Glutamatergic neuron (in vitro differentiated cells): ENCODE measurements at places on chromosomes 2 and 18.
A peak's percentile ranks its signal among the peaks of the same experiment; 100 is the strongest.

- no peak overlapping the region for H3K27ac ChIP-seq
- no peaks in the 10 kb centered on the region for H3K4me1 ChIP-seq
- DNase-seq, result no peak
- H3K4me3 ChIP-seq, result no peak overlapping the region
- H3K27me3 ChIP-seq, result no peaks in the 10 kb centered on the region
- H3K36me3 ChIP-seq, result no peaks in the 10 kb centered on the region
Observed at GRCh38 chr18:1133541-1133940, 228.9 kb downstream of the ADCYAP1 start.

GRCh38 chr2:583666-584065 lies 93.5 kb downstream of the TMEM18 start:
- no peaks in the 10 kb centered on the region for H3K36me3 ChIP-seq
- no peak for DNase-seq
- H3K27ac ChIP-seq, result no peak overlapping the region
- no peak overlapping the region for H3K4me3 ChIP-seq
- no peaks in the 10 kb centered on the region for H3K27me3 ChIP-seq

DNA sequence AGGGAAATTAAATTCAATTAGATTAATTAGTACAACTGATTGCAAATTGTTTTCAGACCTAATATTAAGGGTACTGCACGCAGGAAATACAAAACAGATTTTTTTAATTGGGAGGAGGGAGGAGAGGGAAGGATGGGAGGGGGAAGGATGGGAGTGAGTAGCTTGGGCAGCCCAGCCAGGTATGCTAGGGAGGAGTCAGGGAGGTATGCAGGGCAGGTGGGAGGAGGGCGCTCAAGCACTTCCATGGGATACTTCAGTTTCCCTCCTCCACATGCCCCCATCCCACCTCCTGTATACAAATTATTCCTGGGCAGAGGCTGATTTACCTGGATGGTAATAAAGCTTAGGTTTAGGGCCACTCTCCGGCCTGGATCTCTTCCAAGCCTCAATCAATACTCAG lies 76.6 kb upstream of the CAPN13 start:
- H3K4me3 ChIP-seq, result no peak overlapping the region
- H3K4me1 ChIP-seq, result no peaks in the 10 kb centered on the region
- H3K36me3 ChIP-seq, result no peaks in the 10 kb centered on the region
- peaks cover 2% of the 10 kb centered on the region for H3K27me3 ChIP-seq
- H3K27ac ChIP-seq, result no peak overlapping the region

DNA sequence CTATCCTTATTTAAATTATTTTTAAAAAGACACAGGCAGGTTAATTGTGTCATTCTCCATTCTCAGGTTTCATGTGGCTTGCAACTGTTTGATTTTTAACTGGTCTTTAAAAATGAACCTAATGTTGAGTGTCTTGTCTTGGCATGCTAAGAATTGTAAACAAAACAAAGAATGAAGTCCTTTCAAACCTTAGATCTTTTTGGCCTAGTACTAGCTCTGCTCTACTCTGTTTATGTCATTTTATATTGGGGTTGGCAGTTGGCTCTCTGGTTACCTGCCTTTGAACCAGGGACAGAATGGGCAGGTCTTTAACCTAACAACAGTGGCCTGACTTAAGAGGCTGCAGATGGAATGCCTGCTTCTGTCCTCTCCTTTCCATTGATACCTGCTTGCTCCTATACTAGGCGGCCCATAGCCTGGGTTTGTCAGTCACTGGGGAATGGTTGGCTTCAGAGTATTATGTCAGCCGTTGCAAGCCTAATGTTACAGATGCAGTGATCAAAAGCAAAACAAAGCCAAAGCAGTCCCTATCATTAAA lies 85.5 kb downstream of the MTA3 start:
- no peaks in the 10 kb centered on the region for H3K4me1 ChIP-seq
- no peak overlapping the region for H3K27ac ChIP-seq
- no peak overlapping the region for H3K4me3 ChIP-seq
- no peaks in the 10 kb centered on the region for H3K36me3 ChIP-seq
- DNase-seq, result no peak

DNA sequence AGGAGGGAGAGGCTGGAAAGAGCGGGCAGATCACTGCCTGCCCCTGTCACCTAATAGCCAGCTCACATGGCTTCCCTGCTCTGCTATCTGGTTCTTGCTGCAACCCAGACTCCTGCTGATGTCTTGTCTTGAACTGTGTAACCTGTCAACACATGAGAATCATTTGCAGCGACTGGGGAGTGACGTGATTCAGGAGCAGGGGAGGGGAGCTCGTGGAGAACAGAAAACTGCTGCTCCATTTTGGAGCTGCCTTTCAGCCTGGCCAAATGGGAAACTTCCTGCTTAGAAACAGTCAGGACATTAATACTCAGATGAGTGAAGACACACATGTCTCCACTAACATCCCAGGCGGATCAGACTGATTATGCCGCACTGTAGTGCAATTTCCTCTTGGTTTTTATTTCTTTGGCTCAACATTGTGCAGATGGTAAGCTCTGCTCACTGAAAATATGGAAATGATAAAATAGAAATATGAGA lies 38.1 kb downstream of the RPL37A start:
- H3K4me1 ChIP-seq, result peaks cover 20% of the 10 kb centered on the region
- H3K36me3 ChIP-seq, result peaks cover 7% of the 10 kb centered on the region
- H3K27me3 ChIP-seq, result peaks cover 5% of the 10 kb centered on the region
- no peak for DNase-seq

GRCh38 chr18:12361770-12362378 lies 15.2 kb downstream of the AFG3L2 start:
- H3K36me3 ChIP-seq, result no peaks in the 10 kb centered on the region
- peaks cover 4% of the 10 kb centered on the region for H3K4me1 ChIP-seq
- H3K27me3 ChIP-seq, result peaks cover 2% of the 10 kb centered on the region
- no peak overlapping the region for H3K4me3 ChIP-seq

DNA sequence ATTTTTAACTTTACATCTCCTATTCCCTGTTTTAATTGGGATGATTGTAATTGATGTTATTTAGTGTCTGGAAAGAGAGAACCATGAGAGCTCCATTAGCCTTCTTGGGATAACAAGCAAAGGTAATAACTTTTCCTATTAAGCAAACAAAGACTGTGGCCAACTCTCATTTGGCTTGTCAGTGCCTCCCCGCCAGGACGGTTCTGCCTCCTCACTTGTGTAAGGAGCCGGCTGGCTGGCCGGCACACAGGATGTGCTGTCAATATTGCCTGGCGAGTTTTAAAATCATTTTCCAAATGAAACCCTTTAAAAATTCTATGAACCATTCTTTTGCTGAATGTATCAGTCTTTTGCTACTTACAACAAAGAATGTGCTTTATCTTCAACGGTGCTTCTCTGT lies 898.3 kb downstream of the CPS1 start:
- no peaks in the 10 kb centered on the region for H3K27me3 ChIP-seq
- no peak for DNase-seq
- no peak overlapping the region for H3K4me3 ChIP-seq
- no peak overlapping the region for H3K27ac ChIP-seq

- no peaks in the 10 kb centered on the region for H3K36me3 ChIP-seq
- no peak overlapping the region for H3K27ac ChIP-seq
- DNase-seq, result no peak
- H3K4me3 ChIP-seq, result no peak overlapping the region
- H3K27me3 ChIP-seq, result peaks cover 12% of the 10 kb centered on the region
Observed at GRCh38 chr2:239726631-239727181, 298.4 kb downstream of the NDUFA10 start.

DNA sequence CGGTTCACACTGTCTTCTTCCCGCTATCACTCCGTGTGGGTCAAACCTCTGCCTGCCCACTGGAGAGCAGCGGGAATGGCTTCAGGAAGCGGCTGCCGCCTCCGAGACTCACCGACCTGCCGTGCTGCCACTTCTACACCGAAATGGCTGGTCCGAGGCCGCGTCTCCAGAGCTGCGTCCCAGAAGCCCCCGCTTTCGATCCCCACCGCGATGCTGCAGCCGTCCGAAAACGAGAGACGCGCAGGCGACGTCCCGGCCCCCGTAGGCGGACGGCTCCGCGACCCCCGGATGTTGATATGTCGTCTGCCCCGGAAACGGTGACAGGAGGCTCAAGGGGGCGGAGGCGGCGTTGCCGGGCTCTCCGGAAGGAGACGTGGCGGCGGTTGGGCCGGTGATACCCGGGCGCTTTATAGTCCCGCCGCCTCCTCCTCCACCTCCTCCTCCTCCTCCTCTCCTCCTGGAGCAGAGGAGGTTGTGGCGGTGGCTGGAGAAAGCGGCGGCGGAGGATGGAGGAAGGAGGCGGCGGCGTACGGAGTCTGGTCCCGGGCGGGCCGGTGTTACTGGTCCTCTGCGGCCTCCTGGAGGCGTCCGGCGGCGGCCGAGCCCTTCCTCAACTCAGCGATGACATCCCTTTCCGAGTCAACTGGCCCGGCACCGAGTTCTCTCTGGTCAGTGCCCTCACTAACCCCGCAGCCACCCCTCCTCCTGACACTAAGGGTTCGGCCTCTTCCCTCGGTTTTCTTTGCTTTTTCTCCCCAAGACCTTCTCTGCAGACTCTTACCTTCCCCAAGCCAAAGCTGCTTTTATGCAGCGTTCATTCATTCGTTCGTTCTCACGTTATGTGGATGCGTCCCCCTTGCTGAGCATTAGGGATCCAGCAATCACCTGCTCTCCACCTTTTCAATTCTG lies at the start of the genes ASB3 and ERLEC1:
Gene ASB3, minus strand, starts transcription at position 249 of the 909 bp plus-strand sequence. CDS start 21,381 bp downstream, outside the sequence.
Gene ERLEC1, plus strand, starts transcription at position 340 of the 909 bp plus-strand sequence. Its CDS starts 167 bp downstream, at position 507.
- H3K27ac ChIP-seq, result peak within 1 kb of the TSS; percentile 99
- peak within 1 kb of the TSS; percentile 98 for H3K4me3 ChIP-seq
- peak; percentile 97 for DNase-seq
- H3K36me3 ChIP-seq, result no peaks in the 10 kb centered on the region
- H3K27me3 ChIP-seq, result peaks cover 2% of the 10 kb centered on the region

- H3K27ac ChIP-seq, result no peak overlapping the region
- H3K4me3 ChIP-seq, result no peak overlapping the region
- H3K4me1 ChIP-seq, result peaks cover 28% of the 10 kb centered on the region
- H3K36me3 ChIP-seq, result no peaks in the 10 kb centered on the region
- H3K27me3 ChIP-seq, result no peaks in the 10 kb centered on the region
- DNase-seq, result no peak
Observed at GRCh38 chr2:173667415-173667814, 297.8 kb downstream of the SP3 start.

- no peak overlapping the region for H3K27ac ChIP-seq
- peaks cover 1% of the 10 kb centered on the region for H3K27me3 ChIP-seq
- peaks cover 29% of the 10 kb centered on the region for H3K36me3 ChIP-seq
- no peak overlapping the region for H3K4me3 ChIP-seq
- peaks cover 21% of the 10 kb centered on the region for H3K4me1 ChIP-seq
- no peak for DNase-seq
Observed at GRCh38 chr2:138537170-138537915, 35.8 kb downstream of the SPOPL start.

DNA sequence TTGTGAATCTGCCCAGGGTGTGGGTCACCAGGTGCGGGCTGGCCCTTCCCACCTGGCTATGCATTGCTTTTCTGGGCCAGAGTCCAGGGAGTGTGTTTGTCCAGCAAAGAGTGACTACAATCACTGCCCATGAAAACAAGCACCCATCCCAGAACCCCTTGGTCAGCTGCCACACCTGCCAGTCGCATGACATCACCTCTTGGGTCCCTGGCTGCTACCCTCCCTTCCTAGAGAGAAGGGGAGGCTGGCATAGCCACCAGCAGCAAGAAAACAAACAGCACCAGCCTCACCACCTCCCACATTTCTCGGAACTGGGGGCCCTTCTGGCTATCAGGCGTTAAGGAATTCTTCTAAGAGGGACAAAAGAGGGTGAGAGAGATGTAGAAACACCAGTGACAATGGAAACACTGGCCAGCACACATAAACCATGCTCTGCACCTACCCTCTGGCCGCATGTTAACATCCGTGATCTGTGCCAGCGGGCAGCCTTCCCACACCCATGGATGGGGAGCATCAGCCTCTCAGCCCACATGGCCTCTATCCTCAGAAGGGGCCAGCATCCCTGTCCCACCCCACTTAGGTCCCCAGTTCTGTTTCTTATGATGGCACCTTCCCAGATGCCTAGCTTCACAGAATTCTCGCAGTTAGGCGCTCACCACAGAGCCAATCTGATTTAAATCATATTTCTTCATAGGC lies 109.7 kb upstream of the GLI2 start:
- peaks cover 5% of the 10 kb centered on the region for H3K36me3 ChIP-seq
- H3K27me3 ChIP-seq, result peaks cover 5% of the 10 kb centered on the region
- H3K4me3 ChIP-seq, result no peak overlapping the region
- peaks cover 1% of the 10 kb centered on the region for H3K4me1 ChIP-seq

GRCh38 chr18:48293954-48294898 lies 115.0 kb downstream of the ZBTB7C start:
- H3K27ac ChIP-seq, result peak overlapping the region; percentile 88
- no peaks in the 10 kb centered on the region for H3K36me3 ChIP-seq
- peaks cover 26% of the 10 kb centered on the region for H3K4me1 ChIP-seq
- DNase-seq, result peak; percentile 67

DNA sequence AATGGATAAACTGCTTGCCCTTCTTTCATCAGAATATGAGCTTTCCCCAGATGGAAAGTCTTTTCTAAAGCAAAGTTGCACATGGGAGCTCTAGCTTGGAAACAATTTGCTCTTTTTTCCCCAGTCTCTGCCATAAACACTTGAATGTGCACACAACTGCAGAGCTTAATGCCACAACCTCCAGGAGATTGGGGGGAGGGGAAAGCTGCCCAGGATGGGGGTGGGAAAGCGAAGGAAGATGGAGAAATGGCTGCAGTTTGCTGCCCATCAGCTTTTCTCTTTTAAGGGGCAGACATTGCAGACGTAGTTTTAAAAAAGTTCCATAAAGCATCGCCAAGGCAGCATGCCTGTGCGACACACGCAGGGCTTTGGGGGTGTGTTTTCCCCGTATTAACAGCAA lies 1.5 kb downstream of the ACKR3 start:
- peak overlapping the region; percentile 15 for H3K4me3 ChIP-seq
- no peak overlapping the region for H3K27ac ChIP-seq
- peaks cover 43% of the 10 kb centered on the region for H3K4me1 ChIP-seq

DNA sequence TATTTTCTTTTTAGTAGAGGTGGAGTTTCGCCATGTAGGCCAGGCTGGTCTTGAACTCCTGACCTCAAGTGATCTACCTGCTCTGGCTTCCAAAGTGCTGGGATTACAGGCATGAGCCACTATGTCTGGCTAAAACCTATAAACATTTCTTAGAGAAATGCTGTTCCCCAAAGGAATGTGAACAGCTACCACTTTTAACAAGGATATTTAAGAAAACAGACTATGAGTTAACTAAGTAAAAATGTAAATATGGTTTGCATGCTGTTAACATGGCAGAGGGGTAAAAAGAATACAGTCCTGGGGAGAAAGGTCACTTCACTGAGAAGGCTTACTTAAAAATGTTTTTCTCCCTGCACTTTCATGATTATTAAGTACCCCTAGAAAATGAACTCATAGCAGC lies 57.1 kb downstream of the SLC16A14 start:
- H3K36me3 ChIP-seq, result peaks cover 5% of the 10 kb centered on the region
- no peaks in the 10 kb centered on the region for H3K4me1 ChIP-seq
- H3K4me3 ChIP-seq, result no peak overlapping the region
- H3K27me3 ChIP-seq, result peaks cover 3% of the 10 kb centered on the region

DNA sequence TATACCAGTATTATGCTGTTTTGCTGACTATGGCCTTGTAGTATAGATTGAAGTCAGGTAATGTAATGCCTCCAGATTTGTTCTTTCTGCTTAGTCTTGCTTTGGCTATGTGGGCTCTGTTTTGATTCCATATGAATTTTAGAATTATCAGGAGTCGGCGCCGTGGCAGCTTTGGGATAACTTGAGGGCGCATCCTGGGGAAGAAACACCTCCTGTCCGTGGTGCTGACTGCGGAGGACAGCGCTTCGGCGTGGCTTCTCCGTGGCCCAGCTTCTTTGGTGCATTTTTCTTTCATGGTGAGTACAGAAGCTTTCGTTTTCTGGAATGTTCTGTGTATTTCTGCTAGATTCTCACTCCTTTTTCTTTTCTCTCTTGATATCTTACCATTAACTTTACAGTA lies 25.2 kb downstream of the CCDC74A start:
- H3K27ac ChIP-seq, result no peak overlapping the region
- H3K4me3 ChIP-seq, result no peak overlapping the region
- DNase-seq, result no peak
- H3K4me1 ChIP-seq, result no peaks in the 10 kb centered on the region
- no peaks in the 10 kb centered on the region for H3K36me3 ChIP-seq
- no peaks in the 10 kb centered on the region for H3K27me3 ChIP-seq
